ENCODE measurements at places on chromosomes 11 and 22.

DNA sequence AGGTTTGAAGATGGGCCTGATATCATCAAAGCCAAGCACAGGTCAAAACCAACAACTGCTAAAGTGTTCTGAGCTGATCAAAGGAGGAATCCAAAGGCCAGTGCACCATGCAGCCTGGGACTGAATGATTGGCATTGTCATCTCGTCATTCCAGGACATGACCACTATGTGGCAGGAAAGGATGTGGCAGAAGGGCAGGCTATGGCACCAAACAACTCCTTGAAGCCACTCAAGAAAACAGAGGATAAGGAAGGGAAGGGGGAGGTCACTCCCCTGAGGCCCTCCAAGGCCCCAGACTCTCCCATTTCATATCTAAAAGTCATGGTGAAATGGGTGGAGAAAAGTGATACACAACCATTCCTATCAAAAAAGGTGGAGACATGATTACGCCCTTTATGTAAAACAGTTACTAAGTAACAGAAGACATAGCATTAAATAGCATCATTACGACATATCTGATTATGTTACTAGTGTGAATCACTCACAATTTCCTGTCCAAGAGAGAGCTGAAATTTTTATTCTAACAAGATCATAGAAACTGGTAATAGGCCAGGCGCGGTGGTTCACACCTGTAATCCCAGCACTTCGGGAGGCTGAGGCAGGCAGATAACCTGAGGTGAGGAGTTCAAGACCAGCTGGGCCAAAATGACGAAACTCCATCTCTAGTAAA is 49.3 kb downstream of the AHNAK start:
- DNase-seq = no peak

GRCh38 chr22:20436307-20436767 is 1.3 kb downstream of the SCARF2 start:
- DNase-seq = no peak

- DNase-seq = no peak
Observed at GRCh38 chr11:2395856-2396255, 4.7 kb upstream of the TSSC4 start.

DNA sequence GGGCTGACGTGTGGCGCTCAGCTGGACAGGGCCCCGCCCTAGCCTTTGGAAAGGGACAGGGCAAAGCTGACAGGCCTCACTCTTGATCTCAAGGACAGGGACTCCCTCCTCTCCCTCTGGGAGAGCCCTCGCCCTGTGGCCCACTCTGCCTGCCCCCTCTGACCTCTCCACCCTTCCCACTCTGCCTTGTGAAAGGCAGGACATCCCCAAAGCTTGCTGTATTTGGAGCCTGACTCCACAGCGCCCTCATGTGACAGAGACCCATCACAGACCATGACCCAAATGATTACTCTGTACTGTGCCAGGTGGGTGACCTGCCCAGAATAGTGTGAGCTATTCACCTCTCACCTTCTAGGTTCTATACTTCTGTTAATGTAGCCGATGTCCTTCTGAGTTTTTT is 18.8 kb downstream of the P2RY2 start:
- DNase-seq = no peak

GRCh38 chr11:122883646-122883979 is 1.1 kb downstream of the JHY start:
- DNase-seq = no peak

DNA sequence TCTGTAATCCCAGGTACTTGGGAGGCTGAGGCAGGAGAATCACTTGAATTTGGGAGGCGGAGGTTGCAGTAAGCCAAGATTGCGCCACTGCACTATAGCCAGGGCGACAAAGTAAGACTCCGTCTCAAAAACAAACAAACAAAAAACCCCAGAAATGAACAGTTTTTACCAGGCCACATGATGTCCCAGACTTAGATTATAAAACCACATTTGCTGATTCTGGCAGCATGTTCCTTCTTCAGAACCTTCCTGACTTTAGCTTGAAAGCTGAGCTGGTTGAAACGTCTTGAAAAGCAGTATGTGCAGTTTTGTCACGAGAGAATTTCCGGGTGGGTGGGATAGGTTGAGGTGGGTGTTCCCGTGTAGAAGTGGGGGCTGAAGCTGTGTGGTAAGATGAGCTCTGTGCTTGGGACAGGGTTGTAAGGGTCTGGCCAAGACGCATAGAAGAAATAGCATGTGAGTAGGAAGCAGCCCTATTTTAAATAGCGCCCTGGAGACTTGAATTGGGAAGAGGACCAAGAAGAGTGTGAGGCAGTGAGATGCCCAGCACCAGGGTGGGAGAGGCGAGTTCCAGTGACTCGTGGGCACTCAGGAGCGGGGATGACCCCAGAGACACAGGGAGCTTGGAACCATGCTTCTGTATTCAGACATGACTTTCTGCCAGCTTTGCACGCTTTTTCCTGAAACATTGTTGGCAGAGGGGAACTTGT is 7.6 kb downstream of the AP2A2 start:
- no peak for DNase-seq

DNA sequence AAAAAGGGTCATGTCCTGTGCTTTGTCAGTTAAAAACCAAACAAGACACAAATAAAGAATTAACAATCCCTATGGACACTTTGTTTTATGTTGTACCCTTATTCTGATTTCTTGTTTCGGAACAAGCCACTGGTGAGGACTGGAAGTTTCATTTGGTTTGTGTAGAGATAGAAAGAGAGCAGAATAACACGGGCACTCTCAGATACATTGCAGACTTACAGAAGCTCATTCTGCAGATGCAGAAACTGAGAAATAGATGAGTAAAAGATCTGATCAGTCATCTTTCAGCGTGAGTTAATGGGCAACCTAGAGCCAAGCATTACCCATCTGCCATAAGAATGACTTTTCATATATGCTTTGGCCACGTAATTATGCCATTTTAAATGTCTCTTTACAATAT is 407.6 kb downstream of the RAB38 start:
- DNase-seq = no peak
